ENCODE measurements at places on chromosomes 5 and 9.

- no peak for ATAC-seq
Measured at GRCh38 chr9:107332883-107333282, 49.8 kb downstream of the RAD23B start.

GRCh38 chr9:22044583-22044982 is 35.5 kb upstream of the CDKN2B start:
- peak; percentile 50 for ATAC-seq

DNA sequence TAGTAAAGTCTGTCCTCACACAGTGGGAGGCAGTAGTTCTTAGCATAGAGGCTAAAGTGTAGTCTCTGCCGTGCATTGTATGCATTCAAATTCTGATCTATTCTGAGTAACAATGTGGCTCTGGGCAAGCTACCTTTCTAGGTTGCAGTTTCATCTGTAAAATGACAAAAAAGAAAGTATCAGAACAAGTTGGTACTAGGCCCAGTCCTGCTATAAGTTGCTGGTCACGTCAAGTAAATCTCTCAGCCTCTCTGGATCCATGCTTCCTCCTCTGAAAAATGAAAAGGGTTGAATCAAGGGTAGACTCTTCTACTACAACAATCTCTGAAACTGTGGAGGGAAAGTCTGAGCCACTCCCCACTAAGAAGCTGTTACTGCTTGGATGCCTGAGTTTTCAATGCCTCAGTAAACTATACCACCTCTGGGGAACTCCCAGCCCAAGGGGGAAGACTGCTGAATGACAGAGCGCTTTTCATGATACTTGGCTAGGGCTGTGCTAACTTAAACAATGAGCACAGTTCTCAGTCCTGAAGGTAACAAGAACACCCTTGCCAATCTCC is 34.5 kb upstream of the SPARC start:
- ATAC-seq = no peak

DNA sequence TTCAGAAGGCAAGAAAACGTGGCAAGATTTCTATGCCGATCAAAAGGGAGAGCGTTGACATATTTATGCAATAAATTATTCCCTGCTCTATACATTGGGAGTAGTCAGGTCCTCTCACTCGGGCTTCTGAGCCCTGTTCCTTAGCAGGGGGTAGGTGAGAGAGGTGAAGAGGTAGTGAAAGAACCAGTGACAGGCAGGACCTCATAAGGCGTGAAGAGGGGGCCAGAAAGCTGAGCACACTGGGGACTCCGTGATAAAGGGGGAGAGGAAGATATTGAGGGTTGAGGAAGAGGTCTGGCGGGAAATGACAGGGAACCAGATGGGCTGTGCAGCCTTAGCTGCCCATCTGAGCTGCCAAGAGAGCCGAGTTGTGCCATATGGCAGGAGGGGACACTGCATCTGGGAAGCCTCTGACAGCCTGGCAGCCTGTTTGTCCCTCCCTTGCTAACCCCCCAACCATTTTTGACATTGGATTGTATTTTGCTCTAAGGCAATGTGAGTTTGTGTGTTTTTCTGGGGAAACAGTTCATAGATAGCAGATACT is 782 bp upstream of the CDC20B start:
- no peak for ATAC-seq

DNA sequence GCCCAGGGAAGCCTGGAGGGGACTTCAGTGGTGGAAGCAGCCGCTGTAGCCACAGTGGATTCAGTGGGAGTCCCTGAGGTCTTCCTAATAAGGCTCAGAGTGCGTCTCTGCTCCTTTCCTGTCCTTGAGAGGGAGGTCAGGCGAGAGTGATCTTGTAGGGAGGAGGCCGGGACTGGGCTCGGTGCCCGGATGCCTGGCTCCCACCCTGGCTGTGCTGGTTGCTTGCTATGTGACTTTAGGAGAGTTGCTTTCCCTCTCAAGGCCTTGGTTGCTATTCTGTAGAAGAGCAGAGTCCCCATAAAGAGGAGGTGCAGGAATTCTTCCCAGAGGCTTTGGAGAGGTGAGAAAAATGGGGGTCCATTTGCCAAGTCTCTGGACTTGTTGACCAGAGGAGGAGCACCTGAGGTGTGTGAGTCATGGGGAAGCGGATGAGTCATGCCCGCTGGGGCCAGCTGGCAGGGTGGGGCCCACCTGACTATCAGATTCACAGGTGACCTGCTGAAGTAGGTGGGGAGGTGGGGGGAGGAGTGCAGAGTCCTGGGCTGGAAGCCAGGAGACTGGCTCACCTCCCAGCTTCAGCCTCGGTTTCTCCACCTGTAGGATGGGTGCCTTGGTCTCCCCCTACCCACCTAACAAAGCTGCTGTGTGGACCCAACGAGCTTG is 13.8 kb downstream of the GSN start:
- no peak for ATAC-seq

GRCh38 chr9:78101247-78101646 is 69.6 kb upstream of the GNAQ start:
- no peak for ATAC-seq

DNA sequence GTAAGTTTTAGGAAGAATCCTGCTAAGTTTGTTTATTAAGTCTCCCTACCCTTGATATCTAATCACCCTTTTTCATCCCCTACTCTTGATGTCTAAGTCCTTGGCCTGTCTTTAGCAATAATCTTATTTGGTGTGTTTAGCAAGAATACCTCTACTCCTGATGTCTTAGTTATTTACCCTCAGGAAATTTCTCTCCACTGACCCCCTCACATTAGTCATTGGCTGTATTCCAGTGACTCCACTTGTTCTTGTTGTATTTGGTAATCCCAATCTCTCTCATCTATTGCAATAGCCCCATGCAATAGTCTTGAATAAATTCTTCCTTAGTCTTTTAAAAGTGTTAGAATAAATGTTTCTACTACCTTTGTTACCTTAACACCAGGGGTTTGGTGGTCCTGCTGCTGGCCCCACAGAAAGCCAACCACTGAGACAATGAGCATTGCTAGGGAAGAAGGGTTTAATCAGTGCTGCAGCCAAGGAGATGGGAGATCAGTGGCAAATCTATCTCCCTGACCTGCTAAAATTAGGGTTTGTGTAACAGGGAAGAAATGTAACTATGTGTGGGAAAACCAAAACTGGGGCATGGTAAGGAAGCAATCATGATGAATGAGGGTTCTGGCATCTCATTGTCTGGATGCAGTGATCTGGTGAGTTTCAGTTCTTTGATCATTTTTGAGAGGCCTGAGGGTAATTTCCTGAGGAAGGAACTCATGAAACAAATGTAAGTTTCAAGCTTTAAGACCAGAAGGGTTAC is 236.4 kb upstream of the DAB2 start:
- ATAC-seq = no peak

GRCh38 chr5:78419396-78419795 is 59.0 kb downstream of the SCAMP1 start:
- ATAC-seq = no peak

DNA sequence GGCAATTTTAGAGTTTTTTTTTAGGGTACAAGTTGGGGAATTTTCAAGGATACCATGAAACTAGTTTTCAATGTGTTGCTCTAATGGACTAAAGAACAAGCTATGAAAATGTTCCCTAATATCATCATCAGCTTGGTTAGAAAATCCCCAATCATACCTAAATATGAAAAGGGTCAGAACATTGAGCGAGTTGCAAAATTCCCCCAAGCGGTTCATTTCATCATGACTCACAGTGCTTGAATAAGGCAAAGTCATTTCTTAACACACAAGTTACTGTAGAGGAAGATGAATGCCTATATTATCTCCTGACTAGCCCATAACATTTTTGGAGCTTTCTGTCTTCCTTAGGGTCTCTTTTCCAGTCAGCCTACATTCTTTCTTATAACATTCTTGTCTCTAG is 62.7 kb downstream of the ST8SIA4 start:
- ATAC-seq = peak; percentile 62

GRCh38 chr5:38533286-38534155 is 22.9 kb downstream of the LIFR start:
- no peak for ATAC-seq

GRCh38 chr9:88990041-88990728 is 1.1 kb upstream of the S1PR3 start:
- no peak for ATAC-seq

Data from SK-N-SH treated with all-trans-retinoic acid at 6 μM for 48 hours (cell line).